Kidney glomerular epithelial cell (primary cell): ENCODE measurements at places on chromosomes 7 and 10.

DNA sequence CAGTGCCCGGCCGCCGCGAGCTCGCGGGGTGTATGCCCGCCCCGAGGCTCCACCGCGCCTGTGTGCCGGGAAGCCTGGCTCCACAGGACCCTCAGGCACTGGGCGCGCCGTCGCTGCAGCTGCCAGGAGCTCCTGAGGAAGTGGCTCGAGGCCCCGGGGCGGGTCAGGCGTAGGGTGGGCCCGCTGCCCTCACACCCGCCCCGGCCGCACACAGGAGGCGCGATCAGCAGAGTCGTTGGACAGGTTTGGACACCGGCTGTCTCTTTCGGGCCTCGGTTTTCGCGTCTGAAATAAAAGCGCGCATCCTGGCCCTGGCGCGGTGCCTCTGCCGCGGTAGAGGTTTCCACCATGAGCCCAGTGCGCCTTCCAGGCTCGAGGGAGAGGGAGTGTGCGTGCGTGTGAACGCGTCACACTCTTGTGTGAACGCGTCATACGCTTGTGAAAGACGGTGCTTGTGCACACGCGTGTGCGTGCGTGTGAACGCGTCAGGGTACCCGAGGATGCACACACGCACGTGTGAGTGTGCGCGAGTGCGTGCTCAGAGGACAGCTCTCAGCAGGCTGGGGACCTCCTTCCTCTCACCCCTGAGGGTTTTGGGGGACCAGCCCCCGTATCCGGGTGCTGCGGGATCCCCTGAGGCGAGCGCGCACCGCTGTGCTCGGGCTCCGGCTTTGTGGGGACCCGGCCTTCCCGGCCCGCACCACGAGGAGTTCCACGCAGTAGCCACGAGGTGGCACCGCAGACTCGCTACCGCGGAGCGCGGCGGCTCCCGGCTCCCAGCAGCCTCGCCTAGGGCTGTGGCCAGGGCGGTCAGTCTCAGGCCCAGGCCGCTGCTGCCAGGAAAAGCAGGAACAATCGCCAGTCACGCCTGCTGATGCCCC, 83.8 kb downstream of the BMS1 start:
- peak; percentile 30 for DNase-seq

GRCh38 chr7:103764901-103765300, 224.6 kb downstream of the RELN start:
- DNase-seq: no peak

DNA sequence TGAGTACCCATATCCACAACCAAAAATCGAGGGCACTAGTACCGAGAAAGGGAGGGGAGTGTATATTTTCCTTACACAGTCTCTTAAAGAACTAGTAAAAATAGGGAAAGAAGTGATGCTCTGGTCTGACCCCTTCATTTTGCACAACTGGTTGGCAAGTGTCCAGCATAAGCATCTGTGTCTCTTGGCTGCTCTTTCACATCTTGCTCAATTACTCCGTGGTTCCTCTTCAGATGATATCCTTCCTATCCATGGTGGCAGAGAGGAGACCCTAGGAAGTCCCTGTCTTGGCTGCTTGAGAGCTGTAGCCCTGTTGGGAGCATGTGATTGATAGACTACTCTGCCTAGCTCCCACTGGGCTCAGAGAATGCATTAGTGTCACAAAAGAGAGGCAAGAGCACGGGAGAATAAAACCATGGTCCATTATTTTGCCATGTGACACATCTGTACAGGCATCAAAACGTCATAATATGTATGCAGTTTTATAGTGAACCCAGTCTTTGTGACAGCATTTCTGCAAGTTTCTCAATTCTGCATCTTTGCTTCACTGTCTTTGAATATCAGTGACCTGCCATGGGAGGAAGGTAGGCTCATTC, 111.8 kb upstream of the ANKRD1 start:
- DNase-seq: peak; percentile 7

DNA sequence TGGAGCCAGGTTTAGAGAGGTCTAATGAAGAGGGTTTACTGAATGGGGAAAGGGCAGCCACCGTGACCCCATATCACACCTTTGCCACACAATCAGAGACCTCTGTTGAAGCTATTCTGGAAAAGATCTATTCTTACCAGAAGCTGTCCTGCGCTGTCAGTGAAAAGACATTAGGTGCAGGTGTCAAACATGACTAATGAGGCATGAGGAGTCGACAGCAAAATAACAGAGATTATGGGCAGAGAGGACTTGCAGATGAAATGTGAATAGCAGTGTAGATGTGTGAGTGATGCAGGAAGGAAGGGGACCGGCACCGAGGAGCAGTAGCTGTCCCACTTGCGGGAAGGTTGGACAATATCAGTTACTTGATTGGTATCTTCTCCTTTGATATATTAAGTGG, 627.7 kb upstream of the GALNT17 start:
- DNase-seq: no peak

GRCh38 chr10:18104223-18104872, 35.9 kb upstream of the CACNB2 start:
- DNase-seq: peak; percentile 16

GRCh38 chr10:130809181-130809580, 502.3 kb downstream of the TCERG1L start:
- no peak for DNase-seq

GRCh38 chr7:17546592-17546991, 248.1 kb downstream of the AHR start:
- DNase-seq: no peak

- DNase-seq: peak; percentile 20
Observed at GRCh38 chr7:95469187-95469586, 16.6 kb upstream of the ASB4 start.

- DNase-seq: peak; percentile 68
Observed at GRCh38 chr7:131455001-131455400, 101.4 kb downstream of the PODXL start.

GRCh38 chr7:101381549-101382111, 19.0 kb downstream of the COL26A1 start:
- DNase-seq: no peak

- no peak for DNase-seq
Observed at GRCh38 chr10:129156406-129156805, 310.6 kb upstream of the MGMT start.

GRCh38 chr10:102009801-102010425, 46.1 kb downstream of the ARMH3 start:
- peak; percentile 89 for DNase-seq

DNA sequence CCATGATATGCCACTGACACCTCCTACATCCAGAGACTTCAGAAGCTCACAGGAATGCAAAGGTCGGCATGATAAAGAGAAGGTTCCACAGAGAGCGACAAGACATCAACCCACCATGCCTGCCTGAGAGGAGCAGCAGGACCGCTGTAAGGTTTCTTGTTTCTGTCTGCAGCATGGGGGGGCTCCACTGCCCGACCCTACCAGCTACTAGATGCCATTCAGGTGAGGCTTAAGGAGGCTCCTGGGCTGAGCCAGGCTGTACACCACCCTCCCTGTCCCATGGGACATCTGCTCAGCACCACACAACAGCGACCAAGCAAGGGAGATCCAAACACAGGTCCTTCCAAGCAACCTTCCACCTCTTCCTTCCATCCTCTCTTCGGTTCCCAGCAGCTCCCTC, 234.6 kb downstream of the TNS3 start:
- DNase-seq: no peak
